Pancreas (tissue), 10 donors: ENCODE measurements at places on chromosomes 2 and 18. TPM values are rescaled to one million over a fixed set of nuclear protein-coding genes. Genes with fewer than 3 reads are reported as not detected.

The ALPG gene
- not detected for polyA plus RNA-seq

The COBLL1 gene
- polyA plus RNA-seq, result 18.0 TPM

The TMEM169 gene
- polyA plus RNA-seq, result 0.15 TPM

The SLC39A6 gene
- polyA plus RNA-seq, result 18.2 TPM

The NTSR2 gene
- polyA plus RNA-seq, result not detected

The SKA1 gene
- 0.05 TPM for polyA plus RNA-seq

The INHBB gene
- polyA plus RNA-seq, result 5.1 TPM

The IL1R2 gene
- 0.70 TPM for polyA plus RNA-seq

The DYNC2LI1 gene
- 8.9 TPM for polyA plus RNA-seq

The CD226 gene
- 0.07 TPM for polyA plus RNA-seq

The ABCG5 gene
- not detected for polyA plus RNA-seq

The HOXD10 gene
- not detected for polyA plus RNA-seq

The PLCL1 gene
- polyA plus RNA-seq, result 0.85 TPM

The LYPD6 gene
- polyA plus RNA-seq, result 0.91 TPM

The CDH20 gene
- 0.02 TPM for polyA plus RNA-seq

The CFAP210 gene
- 0.73 TPM for polyA plus RNA-seq

The FRZB gene
- polyA plus RNA-seq, result 3.5 TPM
